ENCODE measurements at places on chromosomes 4 and X.

GRCh38 chrX:21840193-21840545, 752 bp downstream of the MBTPS2 start:
- peak overlapping the region; percentile 86 for H3K4me3 ChIP-seq
- no peaks in the 10 kb centered on the region for H3K27me3 ChIP-seq
- peaks cover 6% of the 10 kb centered on the region for H3K36me3 ChIP-seq
- peaks cover 12% of the 10 kb centered on the region for H3K4me1 ChIP-seq
- DNase-seq: peak; percentile 15

DNA sequence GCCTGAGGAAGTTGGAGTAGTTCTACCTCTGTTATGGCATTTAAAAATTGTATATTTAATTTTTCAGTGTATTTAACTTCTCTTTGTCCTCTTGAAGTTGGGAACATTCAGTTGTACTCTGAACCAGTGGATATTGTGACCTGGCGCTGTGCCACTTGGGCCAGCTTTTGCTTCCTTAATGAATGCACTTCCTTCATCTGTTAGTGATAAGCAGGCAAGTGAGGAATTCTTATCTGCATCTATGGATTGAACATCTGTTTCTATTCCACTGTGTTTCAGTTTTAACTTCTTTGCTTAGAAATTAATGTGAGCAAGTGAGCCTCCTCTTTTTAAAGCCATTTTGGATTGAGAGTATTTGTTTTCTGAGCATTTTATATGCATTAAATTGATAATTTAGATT, 128.3 kb downstream of the UCHL1 start:
- no peaks in the 10 kb centered on the region for H3K36me3 ChIP-seq
- no peaks in the 10 kb centered on the region for H3K27me3 ChIP-seq
- H3K4me3 ChIP-seq: no peak overlapping the region
- no peak for DNase-seq

GRCh38 chr4:73007526-73008100, 61.9 kb downstream of the COX18 start:
- DNase-seq: no peak
- H3K36me3 ChIP-seq: no peaks in the 10 kb centered on the region
- H3K27ac ChIP-seq: no peak overlapping the region
- no peaks in the 10 kb centered on the region for H3K4me1 ChIP-seq

DNA sequence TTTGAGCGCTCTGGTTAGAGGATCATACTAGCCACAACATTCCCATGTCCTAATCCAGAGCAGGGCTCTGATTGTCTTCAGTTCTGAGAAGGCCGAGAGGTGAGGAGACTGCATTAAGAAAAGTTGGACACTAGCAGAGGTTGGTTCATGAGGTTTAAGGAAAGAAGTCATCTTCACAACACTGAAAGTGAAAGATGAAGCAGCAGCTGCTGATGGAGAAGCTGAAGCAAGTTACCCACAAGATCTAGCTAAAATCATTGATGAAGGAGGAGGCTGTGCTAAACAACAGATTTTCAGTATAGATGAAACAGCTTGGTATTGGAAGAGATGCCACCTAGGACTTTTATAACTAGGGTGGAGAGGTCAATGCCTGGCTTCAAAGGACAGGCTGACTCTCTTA, 36.8 kb downstream of the RAP1GDS1 start:
- no peak overlapping the region for H3K27ac ChIP-seq
- H3K4me1 ChIP-seq: no peaks in the 10 kb centered on the region
- H3K27me3 ChIP-seq: no peaks in the 10 kb centered on the region
- no peak for DNase-seq
- H3K4me3 ChIP-seq: no peak overlapping the region
- peaks cover 17% of the 10 kb centered on the region for H3K36me3 ChIP-seq

- H3K27me3 ChIP-seq: peaks cover 10% of the 10 kb centered on the region
- no peak overlapping the region for H3K4me3 ChIP-seq
- H3K36me3 ChIP-seq: no peaks in the 10 kb centered on the region
- no peak overlapping the region for H3K27ac ChIP-seq
Measured at GRCh38 chr4:87406462-87406861, 15.5 kb upstream of the HSD17B11 start.

GRCh38 chr4:76881375-76881774, 16.6 kb downstream of the SOWAHB start:
- H3K36me3 ChIP-seq: no peaks in the 10 kb centered on the region
- H3K4me3 ChIP-seq: no peak overlapping the region
- H3K27me3 ChIP-seq: no peaks in the 10 kb centered on the region
- H3K27ac ChIP-seq: no peak overlapping the region
- DNase-seq: no peak
- H3K4me1 ChIP-seq: no peaks in the 10 kb centered on the region

GRCh38 chr4:89249716-89250361, 57.8 kb downstream of the GPRIN3 start:
- no peak for DNase-seq
- peaks cover 23% of the 10 kb centered on the region for H3K4me1 ChIP-seq
- no peaks in the 10 kb centered on the region for H3K27me3 ChIP-seq
- no peak overlapping the region for H3K4me3 ChIP-seq

- H3K4me1 ChIP-seq: no peaks in the 10 kb centered on the region
- H3K4me3 ChIP-seq: no peak overlapping the region
- no peak overlapping the region for H3K27ac ChIP-seq
- no peak for DNase-seq
Measured at GRCh38 chr4:152633118-152633517, 46.7 kb downstream of the TMEM154 start.

DNA sequence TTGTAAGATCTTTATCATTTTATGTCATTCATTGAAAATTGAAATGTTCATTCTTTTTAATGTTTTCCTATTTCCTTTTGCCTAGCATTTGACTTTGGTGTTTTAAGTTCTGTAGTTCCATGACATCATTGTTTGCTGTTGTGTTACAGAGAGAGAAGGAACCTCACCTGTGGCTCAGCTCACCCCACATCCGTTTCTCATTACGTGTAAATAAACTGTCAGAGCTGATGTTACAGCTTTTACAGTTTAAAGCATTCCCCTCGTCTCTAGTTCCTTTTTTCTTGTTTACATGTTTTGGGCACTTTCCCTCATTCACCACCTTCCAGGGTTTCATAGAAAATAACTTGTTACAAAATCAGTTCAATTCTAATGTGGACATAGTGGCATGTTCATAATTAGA, 137.2 kb downstream of the FNIP2 start:
- H3K4me3 ChIP-seq: no peak overlapping the region
- H3K27ac ChIP-seq: no peak overlapping the region
- DNase-seq: no peak
- H3K36me3 ChIP-seq: peaks cover 2% of the 10 kb centered on the region

DNA sequence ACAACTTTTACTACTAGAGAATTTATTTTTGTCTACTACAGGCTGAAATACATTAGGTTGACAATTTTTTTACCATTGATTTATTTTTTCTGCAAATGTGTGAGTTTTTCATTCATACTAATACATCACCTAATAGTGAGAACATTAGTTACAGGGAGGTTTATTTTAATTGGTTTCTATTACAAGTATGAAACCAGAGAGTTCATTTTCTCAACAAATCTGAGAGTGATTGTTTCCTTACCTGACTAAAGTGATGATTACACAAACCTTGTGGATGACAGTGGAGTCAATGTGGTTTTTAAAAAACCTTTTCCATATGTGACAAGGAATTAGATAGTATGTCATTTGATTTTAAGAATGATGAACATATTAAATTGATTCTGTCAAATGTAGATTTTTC, 227.4 kb downstream of the PALLD start:
- no peaks in the 10 kb centered on the region for H3K4me1 ChIP-seq
- no peaks in the 10 kb centered on the region for H3K27me3 ChIP-seq
- H3K36me3 ChIP-seq: no peaks in the 10 kb centered on the region
- DNase-seq: no peak
- H3K4me3 ChIP-seq: no peak overlapping the region
- no peak overlapping the region for H3K27ac ChIP-seq

- H3K4me1 ChIP-seq: no peaks in the 10 kb centered on the region
- no peaks in the 10 kb centered on the region for H3K36me3 ChIP-seq
- DNase-seq: no peak
- no peaks in the 10 kb centered on the region for H3K27me3 ChIP-seq
- no peak overlapping the region for H3K27ac ChIP-seq
- no peak overlapping the region for H3K4me3 ChIP-seq
Measured at GRCh38 chr4:129278868-129279267, 182.9 kb downstream of the C4orf33 start.

- H3K4me3 ChIP-seq: no peak overlapping the region
- no peak for DNase-seq
- no peaks in the 10 kb centered on the region for H3K4me1 ChIP-seq
- no peaks in the 10 kb centered on the region for H3K27me3 ChIP-seq
- H3K27ac ChIP-seq: no peak overlapping the region
Measured at GRCh38 chr4:29375716-29376115, 1344.5 kb upstream of the PCDH7 start.

GRCh38 chrX:66021765-66022631, 17.9 kb downstream of the VSIG4 start:
- H3K4me3 ChIP-seq: no peak overlapping the region
- peaks cover 50% of the 10 kb centered on the region for H3K4me1 ChIP-seq
- no peaks in the 10 kb centered on the region for H3K27me3 ChIP-seq
- H3K27ac ChIP-seq: no peak overlapping the region
- no peak for DNase-seq
- no peaks in the 10 kb centered on the region for H3K36me3 ChIP-seq

GRCh38 chr4:60913002-60913401, 287.1 kb upstream of the ADGRL3 start:
- no peak overlapping the region for H3K27ac ChIP-seq
- no peaks in the 10 kb centered on the region for H3K36me3 ChIP-seq
- no peaks in the 10 kb centered on the region for H3K4me1 ChIP-seq
- no peak overlapping the region for H3K4me3 ChIP-seq
- no peak for DNase-seq

- no peak overlapping the region for H3K4me3 ChIP-seq
- H3K4me1 ChIP-seq: no peaks in the 10 kb centered on the region
- DNase-seq: no peak
Measured at GRCh38 chrX:139776599-139776998, 68.6 kb upstream of the MCF2 start.

- peaks cover 41% of the 10 kb centered on the region for H3K4me1 ChIP-seq
- H3K4me3 ChIP-seq: peak overlapping the region; percentile 8
- peak; percentile 69 for DNase-seq
Measured at GRCh38 chr4:26197018-26197779, 123.6 kb upstream of the RBPJ start.

GRCh38 chrX:32571579-32571978, 639.8 kb downstream of the DMD start:
- no peaks in the 10 kb centered on the region for H3K27me3 ChIP-seq
- no peaks in the 10 kb centered on the region for H3K36me3 ChIP-seq
- DNase-seq: no peak
- no peaks in the 10 kb centered on the region for H3K4me1 ChIP-seq
- H3K27ac ChIP-seq: no peak overlapping the region

- no peak overlapping the region for H3K27ac ChIP-seq
- peaks cover 4% of the 10 kb centered on the region for H3K4me1 ChIP-seq
- no peak overlapping the region for H3K4me3 ChIP-seq
- no peaks in the 10 kb centered on the region for H3K36me3 ChIP-seq
- peaks cover 20% of the 10 kb centered on the region for H3K27me3 ChIP-seq
Measured at GRCh38 chr4:3467601-3468031, 4.5 kb downstream of the DOK7 start.

- DNase-seq: no peak
- peaks cover 79% of the 10 kb centered on the region for H3K4me1 ChIP-seq
- no peaks in the 10 kb centered on the region for H3K36me3 ChIP-seq
- H3K27me3 ChIP-seq: no peaks in the 10 kb centered on the region
Measured at GRCh38 chr4:152106781-152107321, 346.0 kb upstream of the GATB start.

DNA sequence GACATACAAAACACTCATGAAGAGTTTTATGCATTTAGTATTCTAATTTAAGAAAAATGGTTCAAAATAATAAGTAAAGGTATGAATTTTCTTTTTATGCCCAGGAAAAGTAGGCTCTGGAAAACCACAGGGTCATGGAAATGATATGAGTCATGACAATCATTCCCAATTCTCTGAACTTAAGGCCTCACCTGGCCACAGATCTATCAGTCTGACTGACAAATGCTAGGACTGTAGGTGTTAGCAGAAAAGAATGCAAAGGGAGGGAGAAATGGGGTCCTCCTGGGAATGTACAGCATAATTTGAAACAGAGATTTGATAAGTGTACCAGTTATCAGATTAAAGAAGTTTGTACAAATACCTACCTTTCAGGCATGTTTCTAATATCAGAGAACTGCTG, 270.5 kb upstream of the ARSJ start:
- H3K4me3 ChIP-seq: no peak overlapping the region
- H3K4me1 ChIP-seq: no peaks in the 10 kb centered on the region
- H3K36me3 ChIP-seq: no peaks in the 10 kb centered on the region
- H3K27me3 ChIP-seq: peaks cover 6% of the 10 kb centered on the region

GRCh38 chr4:66252291-66252690, 582.0 kb upstream of the EPHA5 start:
- H3K27me3 ChIP-seq: no peaks in the 10 kb centered on the region
- H3K4me1 ChIP-seq: no peaks in the 10 kb centered on the region
- no peak overlapping the region for H3K4me3 ChIP-seq
- no peaks in the 10 kb centered on the region for H3K36me3 ChIP-seq
- no peak for DNase-seq
- no peak overlapping the region for H3K27ac ChIP-seq

DNA sequence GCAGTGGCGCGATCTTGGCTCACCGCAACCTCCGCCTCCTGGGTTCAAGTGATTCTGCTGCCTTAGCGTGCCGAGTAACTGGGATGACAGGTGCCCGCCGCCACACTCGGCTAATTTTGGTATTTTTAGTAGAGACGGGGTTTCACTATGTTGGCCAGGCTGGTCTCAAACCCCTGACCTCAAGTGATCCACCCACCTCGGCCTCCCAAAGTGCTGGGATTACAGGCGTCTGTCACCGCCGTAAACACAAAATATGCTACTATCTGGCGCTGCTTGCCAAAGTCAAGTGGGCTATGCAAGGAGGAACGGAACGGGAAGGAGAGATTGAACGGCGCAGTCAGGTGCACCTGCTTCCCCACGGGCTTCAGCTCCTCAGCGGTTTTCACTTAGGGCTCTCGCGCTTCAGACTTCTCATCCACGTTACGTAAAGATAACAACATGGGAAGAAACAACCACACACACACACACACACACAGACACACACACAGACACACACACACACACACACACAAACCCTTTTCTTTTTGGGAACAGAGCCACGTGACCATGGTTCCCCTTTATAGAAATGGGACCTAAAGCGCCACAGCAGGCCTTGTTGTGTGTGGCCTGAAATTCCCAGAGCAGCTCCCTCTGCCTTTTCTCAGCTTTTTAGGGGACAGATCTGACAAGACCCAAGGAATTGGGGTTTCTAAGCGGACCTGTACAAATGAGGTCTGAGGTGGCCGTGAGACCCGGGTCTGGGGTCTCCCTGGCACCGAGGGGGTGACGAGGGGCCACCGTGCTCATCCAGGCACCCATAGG, 1.5 kb downstream of the P2RY8 start:
- no peaks in the 10 kb centered on the region for H3K27me3 ChIP-seq
- peaks cover 43% of the 10 kb centered on the region for H3K4me1 ChIP-seq
- DNase-seq: peak; percentile 44
- peak overlapping the region; percentile 97 for H3K4me3 ChIP-seq
- H3K27ac ChIP-seq: peak overlapping the region; percentile 82

DNA sequence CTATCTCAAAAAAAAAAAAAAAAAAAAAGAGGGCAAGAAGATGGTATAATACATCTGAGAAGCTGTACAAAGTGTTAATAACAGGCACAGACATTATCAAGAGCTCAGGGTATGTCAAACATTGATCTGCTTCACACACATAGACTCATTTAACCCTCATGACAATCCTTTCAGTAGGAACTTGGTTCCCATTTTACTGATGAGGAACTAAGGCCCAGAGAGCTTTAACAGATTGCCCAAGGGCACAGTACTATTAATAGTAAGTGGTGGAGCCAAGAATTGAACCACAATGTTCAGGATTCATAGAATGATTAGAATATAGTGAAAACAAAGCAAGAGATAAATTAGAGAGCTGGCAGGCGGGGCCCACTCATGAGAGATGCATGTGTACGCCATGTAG, 154.4 kb downstream of the EFHC2 start:
- H3K27me3 ChIP-seq: no peaks in the 10 kb centered on the region
- no peaks in the 10 kb centered on the region for H3K36me3 ChIP-seq
- no peak overlapping the region for H3K4me3 ChIP-seq
- H3K27ac ChIP-seq: no peak overlapping the region
- DNase-seq: no peak
- H3K4me1 ChIP-seq: no peaks in the 10 kb centered on the region
